ENCODE measurements at places on chromosomes 16 and 17.

GRCh38 chr17:46770818-46771560 is 47.5 kb downstream of the WNT3 start:
- no peak for DNase-seq

- DNase-seq, result no peak
Observed at GRCh38 chr16:24755201-24755874, 25.9 kb downstream of the TNRC6A start.

DNA sequence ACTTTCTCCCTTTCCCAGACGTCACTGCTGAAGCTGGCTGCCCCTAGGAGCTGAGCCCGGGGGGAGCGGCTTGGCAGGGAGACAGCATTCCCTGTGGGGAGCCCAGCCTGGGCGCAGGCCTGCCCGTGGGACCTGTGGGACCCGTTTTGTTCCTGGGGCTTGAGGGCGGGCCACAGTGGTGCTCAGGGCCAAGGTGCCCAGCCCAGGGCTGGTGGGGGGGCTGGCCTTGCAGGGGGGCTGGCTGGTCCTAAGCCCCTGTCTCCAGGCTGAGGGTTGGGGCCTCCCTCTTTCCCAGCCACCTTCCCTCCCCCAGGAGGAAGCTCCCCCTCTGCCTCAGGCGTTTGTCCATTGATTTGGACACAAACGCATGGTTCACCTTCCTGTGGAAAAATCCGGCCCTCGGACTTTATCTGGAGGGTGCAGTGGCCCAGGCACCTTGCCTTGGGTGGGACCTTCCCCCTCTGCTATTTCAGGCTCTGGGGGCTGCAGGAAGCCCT is 4.4 kb downstream of the NHERF2 start:
- DNase-seq, result no peak

- peak; percentile 67 for DNase-seq
Observed at GRCh38 chr16:68902003-68902968, 59.0 kb downstream of the TANGO6 start.

DNA sequence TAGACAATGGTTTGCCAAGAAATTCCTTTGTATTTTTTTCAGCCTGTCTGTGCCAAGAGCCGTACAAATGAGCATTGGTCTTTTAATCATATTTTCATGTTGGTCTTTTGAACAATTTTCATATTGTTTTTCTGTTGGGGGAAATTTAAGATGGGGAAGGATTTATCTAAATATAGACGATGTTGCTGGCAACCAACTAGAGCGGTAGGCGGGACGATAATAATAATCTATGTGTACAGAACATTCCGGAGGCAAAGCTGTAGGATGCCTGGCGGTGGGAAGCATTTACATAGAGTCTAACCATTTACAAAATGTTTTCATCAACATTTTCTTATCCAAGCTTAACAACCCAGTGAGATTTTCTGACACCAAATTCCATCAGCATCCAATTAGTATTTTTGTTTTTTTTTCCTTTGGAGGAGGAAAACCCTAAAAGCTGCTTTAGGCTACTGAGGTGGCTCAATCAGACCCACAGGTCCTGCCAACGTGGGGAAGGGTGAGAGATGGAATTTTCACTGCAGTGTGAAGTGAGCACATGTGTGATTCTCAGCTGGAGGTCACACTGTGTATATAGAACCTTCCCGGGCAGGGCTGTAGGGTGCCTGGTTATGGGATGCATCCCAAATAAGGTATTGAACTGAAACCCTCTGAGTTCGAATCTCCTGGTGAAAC is 11.7 kb upstream of the SEC14L1 start:
- no peak for DNase-seq

GRCh38 chr17:64639516-64639915 is 22.6 kb downstream of the SMURF2 start:
- DNase-seq, result no peak

DNA sequence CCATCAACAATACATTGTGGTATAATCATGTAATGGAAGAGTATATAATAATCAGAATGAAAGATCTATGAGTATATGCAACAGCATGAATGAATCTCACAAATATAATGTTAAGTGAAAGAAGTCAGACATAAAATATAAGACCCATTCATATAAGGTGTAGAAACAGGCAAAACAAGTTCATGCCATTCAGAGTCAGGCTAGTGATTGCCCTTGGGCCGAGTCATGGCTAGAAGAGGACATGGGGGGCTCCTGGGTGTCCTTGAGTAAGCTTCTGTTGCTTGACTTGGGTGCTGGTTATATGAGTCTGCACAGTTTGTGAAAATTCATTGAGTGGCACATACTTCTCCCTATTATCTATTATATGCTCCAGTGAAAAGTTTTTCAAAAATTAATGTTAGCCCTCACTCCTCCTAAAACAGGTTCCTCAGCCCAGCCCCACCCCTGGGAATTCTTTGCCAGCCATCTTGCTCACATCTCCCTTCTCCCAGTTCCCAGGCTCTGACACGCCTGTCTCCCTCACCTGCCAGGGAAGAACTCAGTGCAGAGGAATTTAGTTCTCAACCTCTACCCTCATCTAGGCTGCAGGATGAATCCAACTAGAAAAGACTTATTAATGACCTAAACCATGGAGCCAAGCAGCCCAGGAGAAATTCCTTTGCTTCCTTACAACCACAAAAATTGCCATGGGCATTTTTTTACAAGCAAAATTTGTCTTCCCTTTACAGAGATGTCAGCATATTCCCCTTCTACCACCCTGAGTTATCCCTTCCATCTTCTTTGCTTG is 52.4 kb upstream of the NFAT5 start:
- DNase-seq, result no peak

DNA sequence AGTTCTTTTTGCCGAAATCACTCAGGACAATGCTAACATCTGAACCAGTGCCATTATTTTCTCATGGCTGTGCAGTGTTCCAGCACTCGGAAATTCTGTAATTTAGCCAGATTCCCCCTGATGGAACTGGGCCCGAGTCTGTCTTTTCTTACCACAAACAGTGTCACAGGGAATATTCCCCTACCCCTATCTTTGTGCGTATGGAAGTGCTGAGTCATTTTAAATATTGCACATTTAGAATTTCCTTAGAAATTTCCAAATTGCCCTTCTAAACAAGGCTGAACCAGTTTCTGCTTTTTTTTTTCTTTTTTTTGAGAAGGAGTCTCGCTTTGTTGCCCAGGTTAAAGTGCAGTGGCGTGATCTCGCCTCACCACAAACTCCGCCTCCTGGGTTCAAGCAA is 88.0 kb upstream of the CREBBP start:
- DNase-seq, result no peak

- no peak for DNase-seq
Observed at GRCh38 chr17:57016764-57017116, 38.8 kb downstream of the SCPEP1 start.

DNA sequence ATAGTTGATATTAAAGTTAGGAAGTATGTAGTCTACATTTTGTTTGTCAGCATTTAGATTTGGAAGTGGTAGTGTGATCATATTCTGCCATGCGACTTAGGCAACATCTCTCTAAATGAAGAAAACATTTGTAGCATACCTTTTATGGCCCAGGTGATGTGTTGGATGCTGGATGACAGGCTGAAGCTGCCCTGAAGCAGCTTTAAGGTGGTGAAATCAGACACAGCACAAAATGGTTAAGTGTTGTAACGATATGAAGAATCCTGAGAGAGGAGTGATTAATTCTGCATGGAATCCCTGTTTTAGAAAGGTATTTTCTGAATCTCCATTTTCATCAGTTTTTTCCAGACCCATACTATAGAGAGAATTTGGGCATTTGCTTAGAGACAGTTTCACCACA is 28.3 kb downstream of the AATF start:
- no peak for DNase-seq

DNA sequence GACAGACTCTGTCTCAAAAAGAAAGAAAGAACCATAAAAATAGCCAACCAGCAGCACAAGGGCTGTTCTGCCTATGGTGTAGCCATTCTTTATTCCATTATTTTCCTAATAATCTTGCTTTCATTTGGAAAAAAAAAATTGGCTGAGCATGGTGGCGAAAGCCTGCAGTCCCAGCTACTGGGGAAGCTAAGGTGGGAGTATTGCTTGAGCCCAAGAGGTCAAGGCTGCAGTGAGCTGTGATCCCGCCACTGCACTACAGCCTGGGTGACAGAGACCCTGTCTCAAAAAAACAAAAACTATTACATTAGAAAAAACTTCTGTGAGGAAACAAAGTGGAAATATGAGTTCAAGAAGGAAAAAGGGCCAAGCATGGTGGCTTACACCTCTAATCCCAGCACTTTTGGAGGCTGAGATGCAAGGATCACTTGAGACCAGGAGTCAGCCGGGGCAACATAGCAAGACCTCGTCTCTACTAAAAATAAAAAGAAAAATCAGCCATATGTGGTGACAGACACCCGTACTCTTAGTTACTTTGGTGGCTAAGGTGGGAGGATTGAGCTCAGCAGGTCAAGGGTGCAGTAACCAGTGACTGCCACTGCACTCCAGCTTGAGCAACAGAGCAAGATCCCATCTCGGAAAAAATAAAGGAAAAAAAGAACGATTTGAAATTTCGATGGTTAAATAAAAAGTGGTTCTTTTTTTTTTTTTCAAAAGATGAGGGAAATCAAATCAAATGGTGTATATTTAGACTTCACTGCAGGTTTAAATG is 2.5 kb downstream of the DCAKD start:
- no peak for DNase-seq

GRCh38 chr16:89046491-89046890 is 47.2 kb upstream of the ACSF3 start:
- DNase-seq, result no peak

- DNase-seq, result no peak
Observed at GRCh38 chr17:16942141-16943031, 29.5 kb downstream of the TNFRSF13B start.

- no peak for DNase-seq
Observed at GRCh38 chr16:11632455-11632939, 35.8 kb upstream of the SNN start.

DNA sequence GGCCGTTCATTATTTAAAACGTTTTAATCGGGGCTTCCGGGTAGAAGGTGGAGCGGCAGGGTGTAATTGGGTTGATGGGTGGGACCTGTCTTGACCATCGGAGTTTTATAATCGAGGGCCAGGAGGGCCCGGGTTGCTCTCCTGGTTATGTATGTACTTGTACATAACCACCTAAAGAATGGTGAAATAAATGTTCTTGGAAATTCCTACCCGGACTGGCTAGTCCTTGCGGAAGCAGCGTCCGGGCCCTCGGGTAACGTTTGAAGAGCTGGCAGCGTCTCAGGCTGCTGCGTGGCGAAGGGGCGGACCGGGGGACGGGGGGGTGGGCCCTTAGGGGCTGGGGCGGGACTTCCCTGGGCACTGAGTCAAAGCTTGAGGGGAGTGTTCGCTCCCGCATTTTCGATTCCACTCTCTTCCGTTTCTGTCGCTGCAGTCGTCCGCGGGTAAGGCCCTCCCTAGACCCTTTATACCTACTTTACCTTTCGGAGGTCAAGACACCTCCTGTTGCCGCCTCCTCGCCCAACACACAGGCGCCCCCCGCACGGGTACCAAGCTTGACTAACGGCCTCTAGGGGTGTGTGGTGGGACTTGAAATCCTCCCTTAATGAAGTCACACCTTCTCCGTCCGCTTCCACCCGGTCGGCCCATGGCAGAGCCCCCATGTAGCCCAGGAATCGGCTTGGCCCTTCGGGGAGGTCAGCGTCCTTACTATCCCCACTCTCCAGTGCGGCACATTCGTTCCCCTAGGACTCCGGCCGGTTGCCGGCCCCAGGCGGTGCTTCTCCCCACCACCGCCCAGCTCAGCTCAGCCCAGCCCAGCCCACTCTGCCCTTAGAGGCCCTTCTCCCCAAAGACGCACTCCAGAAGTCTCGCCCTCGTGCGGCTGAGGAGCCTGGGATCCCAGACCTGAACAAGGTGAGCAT is at the start of gene TMEM106A:
TSS of gene TMEM106A (plus strand) at position 396 of the 923 bp plus-strand sequence. CDS start 1,167 bp downstream, outside the sequence.
- peak; percentile 32 for DNase-seq

DNA sequence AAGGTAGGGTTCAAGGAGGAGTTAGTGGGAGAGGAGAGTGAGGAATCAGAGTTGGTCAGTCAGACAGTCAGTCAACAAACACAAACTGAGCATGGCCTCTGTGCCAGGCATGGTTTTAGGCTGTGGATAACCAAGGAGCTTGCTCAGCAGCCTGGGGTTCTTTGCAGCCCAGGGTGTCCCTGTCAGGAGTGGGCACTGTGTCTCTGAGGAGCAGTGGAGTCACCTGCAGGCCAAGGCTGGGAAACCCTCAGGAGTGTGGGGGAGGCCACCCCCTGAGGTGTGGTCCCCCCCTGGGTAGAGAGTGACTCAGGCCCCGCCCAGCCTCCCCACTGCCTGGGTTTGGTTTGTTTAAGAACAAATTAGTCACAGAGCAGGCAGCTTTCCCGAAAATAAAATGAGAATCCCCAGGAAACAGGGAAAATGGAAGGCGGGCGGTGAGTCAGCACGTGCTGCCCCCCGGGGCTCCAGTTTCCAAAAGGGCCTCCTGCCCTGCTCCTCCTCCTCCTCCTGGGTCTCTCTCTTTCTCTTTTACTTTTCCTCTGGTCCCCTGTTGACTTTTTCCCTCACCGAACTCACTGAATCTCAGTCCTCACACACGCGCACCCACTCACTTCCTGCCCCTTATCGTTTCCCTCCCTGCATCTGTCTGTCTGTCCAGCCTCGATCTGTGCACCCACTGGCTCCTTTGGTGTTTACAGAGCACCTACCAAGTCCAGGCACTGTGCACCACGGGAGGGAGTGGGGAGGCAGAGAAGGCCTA is 44.3 kb downstream of the SOCS3 start:
- DNase-seq, result no peak

- DNase-seq, result no peak
Observed at GRCh38 chr16:65662256-65662655, 540.4 kb upstream of the CDH11 start.

GRCh38 chr17:40122136-40122998 is 596 bp downstream of the MSL1 start:
- DNase-seq, result no peak

GRCh38 chr16:70694088-70694867 is 8.4 kb upstream of the MTSS2 start:
- DNase-seq, result no peak

DNA sequence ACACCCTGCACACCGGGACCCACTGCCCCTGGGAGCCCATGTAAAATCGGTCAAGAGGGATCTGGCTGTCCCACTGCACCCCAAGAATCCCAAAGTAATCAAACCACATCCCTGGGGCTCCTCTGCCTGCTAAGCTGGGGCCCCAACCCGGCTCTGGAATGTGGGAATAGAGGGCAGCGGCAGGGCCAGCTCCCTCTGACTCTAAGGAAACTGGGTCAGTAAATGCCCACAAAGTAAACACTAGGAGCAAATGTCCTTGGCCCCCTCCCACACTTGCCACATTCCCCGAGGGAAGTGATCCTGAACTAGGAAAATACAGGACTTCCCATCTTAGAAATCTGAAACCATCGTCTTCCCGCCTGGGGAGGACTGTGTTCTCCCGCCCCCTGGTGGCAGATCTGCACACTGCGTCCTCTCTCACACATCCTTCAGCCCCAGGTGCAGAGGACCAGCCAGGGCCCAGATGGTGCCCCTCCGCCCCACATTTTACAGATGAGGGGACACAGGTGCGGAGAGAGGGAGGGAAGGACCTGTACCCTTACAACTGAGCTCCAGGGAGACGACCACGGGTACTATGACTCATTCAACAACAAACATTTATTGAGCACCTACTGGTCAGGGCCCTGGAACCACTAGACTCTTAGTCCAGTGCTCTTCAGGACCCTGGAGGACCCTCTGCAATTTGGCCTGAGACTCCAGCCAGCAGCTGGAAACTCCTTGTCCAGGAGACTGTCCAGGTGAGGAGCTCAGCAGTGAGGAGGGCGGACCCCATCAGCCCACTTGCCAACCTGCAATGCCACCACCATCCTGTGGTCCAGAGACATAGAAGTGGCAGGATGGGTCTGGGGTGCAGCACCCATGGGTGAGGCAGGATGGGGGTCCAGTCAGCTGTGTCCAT is 10.1 kb downstream of the P3H4 start:
- peak; percentile 81 for DNase-seq
